ENCODE measurements at places on chromosomes 6 and 20.

GRCh38 chr6:35486005-35486925, 10.6 kb downstream of the TEAD3 start:
- peak; percentile 75 for DNase-seq

GRCh38 chr20:60001108-60001507, 42.9 kb downstream of the CDH26 start:
- peak; percentile 50 for DNase-seq

DNA sequence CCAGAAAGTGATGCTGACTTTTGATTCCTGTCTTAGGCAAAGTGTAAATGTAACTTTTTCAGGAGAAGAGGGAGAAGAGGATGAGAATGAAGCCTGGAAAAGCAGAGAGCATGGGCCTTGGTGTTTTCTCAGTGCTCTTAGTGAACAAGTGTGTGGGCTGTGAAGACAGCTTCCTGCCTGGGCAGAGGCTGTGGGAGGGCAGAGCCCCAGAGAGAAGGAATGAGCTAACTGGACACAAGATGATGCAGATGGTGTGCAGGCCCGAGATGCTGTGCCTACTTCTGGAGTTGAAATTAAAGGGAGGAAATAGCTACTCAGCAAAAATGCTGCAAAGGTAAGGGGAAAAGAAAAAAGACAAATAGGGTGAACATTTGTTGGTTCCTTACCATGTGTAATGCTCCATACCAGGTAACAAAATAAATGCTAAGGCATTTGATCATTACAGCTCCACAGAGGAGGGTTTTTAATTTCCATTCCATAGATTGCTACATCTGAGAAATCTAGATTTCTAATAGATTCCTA, 87.0 kb upstream of the CEP162 start:
- DNase-seq: no peak

DNA sequence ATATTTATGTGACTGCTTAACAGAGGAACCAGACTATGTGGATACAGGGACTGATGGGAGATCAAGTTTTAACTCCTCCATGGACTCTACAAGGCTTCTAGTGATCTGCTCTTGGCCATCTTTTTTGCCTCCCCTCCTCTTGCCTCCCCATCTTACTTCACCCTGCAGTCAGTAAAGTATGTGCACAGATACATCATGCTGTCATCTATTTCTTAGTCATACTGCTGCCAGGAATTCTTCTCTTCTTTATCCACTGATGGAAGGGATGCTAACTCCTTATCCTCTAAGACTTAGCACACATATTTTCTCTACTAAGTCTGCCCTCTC, 27.6 kb upstream of the FAM83C start:
- DNase-seq: no peak

- DNase-seq: no peak
Observed at GRCh38 chr6:165834613-165835259, 171.7 kb upstream of the PDE10A start.
